ENCODE measurements at places on chromosomes 5 and 9.
A peak's percentile ranks its signal among the peaks of the same experiment; 100 is the strongest.

DNA sequence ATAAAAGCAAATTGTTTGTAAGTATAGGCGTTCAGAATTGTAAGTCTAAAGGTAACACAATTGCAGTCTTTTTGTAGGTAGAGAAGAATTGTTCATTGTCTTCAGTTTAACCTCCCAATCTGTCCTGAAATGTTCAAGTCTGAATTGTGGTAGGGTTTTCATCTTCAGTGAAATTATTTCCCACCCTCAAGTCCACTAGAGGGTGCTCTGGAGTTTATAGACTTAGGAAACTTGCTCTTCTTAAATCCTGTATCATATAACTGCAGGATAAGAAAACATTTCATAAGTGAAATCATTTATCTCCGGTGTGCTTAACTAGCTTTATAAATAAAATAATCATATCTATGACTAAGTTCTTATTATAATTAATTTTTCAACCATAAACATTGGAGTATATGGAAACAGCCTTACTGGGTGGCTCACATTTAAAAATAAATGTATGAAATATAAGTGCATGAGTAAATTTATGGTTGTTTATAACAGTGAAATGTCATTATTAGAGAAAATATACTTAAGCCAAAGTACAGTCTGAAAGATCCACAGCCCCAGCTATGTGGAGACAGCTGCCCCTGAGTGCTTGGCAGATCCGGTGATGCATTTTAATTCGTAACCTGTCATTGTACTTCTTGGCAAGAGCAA lies 182.4 kb upstream of the OTULINL start:
- DNase-seq = peak; percentile 72

DNA sequence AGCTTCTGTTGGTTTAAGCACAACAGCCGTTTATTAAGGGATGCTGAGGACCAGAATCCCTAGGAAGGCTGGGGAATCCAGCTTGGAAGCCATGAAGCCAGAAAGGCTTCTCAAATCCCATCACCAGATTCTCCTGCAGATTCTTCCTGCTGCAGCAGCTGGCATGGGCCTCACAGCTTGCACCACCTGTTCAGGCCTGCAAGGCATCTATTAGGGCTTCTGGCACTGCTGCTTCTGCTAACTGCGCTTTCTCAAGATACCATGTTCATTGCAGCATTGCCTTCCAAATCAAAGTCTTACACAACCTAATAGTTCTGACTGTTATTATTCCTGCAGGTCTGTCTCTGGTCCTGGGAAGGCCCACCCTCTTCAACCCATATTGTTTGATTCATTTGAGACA lies 51.2 kb upstream of the ZNF366 start:
- no peak for DNase-seq

DNA sequence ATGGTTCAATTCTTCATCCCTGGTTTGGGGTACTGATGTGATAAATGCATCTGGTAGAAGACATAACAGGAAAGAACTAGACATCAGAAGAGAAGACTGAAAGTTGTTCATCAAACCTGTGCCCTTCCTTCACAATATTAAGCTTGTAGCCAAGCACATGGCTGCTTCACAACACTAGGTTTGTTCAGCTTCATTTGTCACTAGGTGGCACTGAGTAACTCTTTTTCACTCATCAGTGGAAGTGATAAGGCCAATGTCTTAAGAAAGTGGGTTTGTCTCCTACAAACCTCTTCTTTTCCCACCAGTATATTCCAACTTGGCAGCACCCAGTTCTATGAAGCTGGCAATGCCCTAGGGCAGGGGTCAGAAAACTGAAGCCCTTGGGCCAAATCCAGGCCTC lies 26.9 kb downstream of the ZNF484 start:
- DNase-seq = no peak

DNA sequence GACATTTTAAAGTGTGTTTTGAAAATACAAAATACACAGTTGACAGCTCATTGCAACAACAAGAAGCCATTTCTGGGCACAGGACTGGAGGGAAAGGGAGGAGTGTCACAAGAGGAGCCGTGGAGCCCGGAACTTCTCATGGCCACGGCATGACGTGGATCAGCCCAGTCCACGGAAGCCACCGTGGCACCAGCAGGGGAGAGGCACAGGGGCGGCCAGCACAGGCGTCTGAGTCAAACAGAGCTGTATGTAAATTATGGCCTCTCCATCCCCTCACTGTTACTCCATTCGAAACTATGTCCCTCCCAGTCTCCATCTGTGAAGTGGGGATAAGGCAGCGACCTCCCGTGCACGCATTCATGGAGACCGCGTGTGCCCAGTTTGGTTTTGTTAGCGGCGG lies 165.6 kb upstream of the IRX2 start:
- no peak for DNase-seq

GRCh38 chr9:107361816-107362215 lies 78.7 kb downstream of the RAD23B start:
- no peak for DNase-seq

DNA sequence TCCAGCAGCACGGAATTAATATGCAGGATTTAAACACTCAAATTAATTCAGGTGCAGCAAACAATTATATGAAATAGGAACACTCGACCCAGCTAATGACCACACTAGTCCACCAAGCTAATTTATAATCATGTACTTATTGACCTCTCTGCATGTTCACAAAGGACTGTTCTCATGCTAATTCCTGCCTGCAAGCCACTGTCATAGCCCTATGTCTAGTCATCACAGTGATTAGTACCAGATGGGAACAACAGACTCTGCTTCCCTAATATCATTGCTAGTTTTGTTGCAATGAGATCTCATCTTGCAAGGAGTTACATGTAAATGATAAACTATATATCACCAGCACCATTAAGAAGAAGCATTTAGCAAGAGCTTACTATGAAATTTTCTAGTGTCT lies 553.0 kb upstream of the GRAMD2B start:
- peak; percentile 25 for DNase-seq

- DNase-seq = no peak
Measured at GRCh38 chr5:100757618-100758017, 145.5 kb downstream of the ST8SIA4 start.

- no peak for DNase-seq
Measured at GRCh38 chr9:68498816-68499215, 41.9 kb downstream of the TMEM252 start.

All from AG10803 (cell line).